ENCODE measurements at places on chromosomes 13 and 19.

- no peak for DNase-seq
Observed at GRCh38 chr13:46559272-46559805, 6.4 kb downstream of the LRCH1 start.

GRCh38 chr13:47621931-47622330 is 379.1 kb downstream of the SUCLA2 start:
- no peak for DNase-seq

GRCh38 chr13:77099415-77099814 is 72.5 kb upstream of the FBXL3 start:
- DNase-seq: no peak

DNA sequence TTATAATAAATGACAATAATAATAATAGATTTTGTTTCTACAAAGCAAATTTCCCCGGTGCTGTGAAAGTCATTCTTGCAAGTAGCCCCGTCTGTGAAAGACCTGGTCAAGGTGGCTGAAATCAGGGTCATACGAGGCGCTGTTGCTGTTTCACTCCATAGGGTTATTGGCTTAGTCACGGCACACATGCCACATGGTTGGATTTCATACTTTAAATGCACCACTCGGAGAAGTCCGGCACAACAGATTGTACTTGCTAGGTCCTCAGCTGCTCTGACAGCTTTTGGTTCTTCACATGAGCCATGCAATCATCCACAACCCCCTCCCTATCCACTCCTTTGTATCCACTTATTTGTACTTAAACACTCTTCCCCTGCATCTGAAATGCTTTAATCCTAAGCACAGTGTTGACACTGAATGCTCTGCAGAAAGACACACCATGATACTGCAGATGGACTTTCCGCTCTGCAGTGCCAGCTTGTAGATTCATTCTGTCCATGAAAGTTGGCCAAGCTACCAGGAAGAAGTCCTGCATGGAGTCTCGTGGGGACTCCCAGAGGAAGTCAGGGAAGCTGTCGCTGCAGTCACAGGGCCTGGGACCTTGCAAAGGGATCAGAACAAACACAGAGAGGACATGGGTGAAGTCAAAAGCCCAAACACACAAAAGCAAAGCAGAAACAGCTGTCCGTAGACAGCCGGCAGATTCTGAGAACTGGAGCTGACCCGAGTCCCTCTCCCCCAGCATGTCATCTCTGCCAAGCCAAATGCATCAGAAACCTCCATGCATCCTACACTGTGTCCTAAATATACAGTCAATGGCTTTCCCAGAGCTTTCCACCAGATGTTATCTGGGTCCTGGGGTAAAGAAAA is 124.6 kb downstream of the COL4A2 start:
- no peak for DNase-seq

GRCh38 chr13:109368230-109368629 is 418.2 kb downstream of the IRS2 start:
- no peak for DNase-seq

- DNase-seq: no peak
Observed at GRCh38 chr19:13717194-13717643, 47.1 kb upstream of the MRI1 start.

DNA sequence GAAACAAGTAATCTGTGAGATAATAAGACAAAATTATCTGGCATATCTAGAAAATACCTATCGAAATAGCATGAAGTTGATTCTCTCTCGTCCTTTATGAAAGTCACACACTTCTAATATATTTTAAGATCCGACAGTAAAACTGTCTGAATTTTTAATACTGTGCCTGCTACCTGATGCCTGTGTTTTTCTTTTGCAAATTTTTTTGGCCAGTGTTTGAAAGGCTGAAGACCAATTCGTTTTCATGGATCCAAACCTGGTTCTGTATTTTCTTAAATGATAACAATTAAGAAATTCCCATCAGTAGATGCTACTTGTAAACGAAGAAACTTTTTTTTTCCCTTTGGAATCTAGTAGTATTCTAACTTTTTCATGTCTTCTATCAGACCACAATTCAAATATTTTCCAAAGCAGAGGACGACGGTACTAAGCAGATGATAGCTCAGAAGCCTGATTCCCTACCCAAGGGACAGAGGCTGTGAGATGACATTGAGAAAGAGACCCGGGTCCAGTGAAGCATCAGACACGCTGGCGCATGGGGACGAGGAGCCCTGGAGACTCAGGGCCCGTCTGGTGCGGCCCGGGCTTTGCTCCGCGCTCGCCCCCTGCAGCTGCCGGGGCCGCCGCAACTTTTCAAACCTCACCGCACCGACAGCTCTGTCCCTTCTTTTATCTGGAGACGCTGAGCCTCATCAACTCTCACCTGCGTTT is 49.5 kb upstream of the PABPC3 start:
- no peak for DNase-seq

GRCh38 chr13:64459778-64460177 is 2770.4 kb downstream of the PCDH9 start:
- DNase-seq: no peak

GRCh38 chr19:720345-721160 is 11.8 kb downstream of the PALM start:
- no peak for DNase-seq

DNA sequence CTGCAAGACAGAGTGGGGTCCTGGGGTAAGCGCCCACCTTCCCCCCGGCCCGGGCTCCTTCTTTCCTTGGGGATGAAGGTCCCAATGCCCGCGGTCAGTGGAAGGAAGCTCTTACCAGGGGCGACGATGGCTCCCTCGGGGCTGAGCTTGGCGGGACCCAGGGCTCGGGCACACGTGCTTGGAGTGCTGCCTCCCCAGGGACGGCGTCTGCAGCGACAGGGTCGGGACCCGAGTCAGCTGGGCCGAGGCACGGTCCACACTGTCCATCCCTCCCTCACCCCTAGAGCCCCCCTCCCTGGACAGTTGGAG is 3.5 kb downstream of the JSRP1 start:
- DNase-seq: no peak

GRCh38 chr13:50990065-50990817 is 80.7 kb downstream of the RNASEH2B start:
- no peak for DNase-seq

DNA sequence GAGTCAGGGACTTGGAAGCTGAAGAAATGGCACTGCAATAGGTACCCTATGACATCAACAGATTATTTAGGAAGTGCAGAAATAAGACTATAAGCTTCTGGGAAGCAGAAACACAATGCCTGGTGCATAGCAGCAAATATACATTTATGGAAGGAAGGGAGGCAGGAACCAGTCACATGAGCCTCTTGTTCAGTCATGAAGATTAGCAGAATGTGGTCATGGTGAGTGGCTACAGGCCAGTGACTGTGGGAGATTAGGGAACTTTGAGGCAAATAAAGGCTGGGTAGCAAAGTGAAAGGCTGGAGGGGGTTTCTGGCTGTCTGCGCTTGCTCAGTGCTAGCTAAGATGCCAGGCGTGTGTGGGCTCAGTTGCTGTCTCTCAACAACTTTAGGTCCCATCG is 96.3 kb downstream of the EPSTI1 start:
- no peak for DNase-seq

DNA sequence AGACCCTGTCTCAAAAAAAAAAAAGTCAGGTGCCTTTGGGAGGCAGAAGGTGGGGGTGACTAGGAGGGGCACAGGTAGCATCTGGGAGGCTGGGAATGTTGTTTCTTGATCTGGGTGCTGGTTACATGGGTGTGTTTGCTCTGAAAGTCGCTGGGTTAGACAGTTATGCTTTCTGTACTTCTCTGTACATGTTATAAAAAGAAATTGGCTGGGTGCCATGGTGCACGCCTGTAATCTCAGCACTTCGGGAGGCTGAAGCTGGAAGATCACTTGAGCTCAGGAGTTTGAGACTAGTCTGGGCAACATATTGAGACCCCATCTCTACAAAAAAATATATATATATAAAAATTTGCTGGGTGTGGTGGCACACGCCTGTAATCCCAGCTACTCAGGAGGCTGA is 15.1 kb downstream of the NOSIP start:
- no peak for DNase-seq

- DNase-seq: no peak
Observed at GRCh38 chr13:72229067-72229466, 362.1 kb upstream of the DACH1 start.

GRCh38 chr13:25084096-25084495 is 11.8 kb upstream of the PABPC3 start:
- no peak for DNase-seq

GRCh38 chr13:20439261-20439660 is 86.4 kb downstream of the CRYL1 start:
- DNase-seq: no peak

DNA sequence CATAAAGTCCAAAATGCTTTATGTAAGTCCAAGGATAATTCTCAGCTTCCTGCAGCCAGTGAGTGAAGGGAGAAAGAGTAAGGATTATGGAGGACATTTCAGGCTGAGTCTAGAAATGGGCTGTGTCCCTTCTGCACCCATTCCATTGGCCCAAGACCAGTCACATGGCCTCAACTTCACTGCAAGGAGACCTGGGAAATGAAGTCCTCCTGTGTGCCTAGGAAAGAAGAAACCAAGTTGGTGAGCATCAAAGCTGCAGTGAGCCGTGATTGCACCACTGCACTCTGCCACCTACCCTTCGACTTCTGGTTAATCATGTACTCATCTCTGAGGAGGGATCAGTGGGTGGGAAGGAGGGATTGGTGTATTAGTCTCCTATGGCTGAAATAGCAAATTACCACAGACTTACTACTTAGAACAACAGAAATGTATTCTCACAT is 3.6 kb upstream of the CD37 start:
- peak; percentile 31 for DNase-seq

- DNase-seq: no peak
Observed at GRCh38 chr13:33034882-33035520, 18.8 kb downstream of the KL start.

GRCh38 chr13:40974460-40975407 is 44.4 kb downstream of the ELF1 start:
- DNase-seq: no peak

- no peak for DNase-seq
Observed at GRCh38 chr13:51728972-51729371, 75.0 kb downstream of the DHRS12 start.

DNA sequence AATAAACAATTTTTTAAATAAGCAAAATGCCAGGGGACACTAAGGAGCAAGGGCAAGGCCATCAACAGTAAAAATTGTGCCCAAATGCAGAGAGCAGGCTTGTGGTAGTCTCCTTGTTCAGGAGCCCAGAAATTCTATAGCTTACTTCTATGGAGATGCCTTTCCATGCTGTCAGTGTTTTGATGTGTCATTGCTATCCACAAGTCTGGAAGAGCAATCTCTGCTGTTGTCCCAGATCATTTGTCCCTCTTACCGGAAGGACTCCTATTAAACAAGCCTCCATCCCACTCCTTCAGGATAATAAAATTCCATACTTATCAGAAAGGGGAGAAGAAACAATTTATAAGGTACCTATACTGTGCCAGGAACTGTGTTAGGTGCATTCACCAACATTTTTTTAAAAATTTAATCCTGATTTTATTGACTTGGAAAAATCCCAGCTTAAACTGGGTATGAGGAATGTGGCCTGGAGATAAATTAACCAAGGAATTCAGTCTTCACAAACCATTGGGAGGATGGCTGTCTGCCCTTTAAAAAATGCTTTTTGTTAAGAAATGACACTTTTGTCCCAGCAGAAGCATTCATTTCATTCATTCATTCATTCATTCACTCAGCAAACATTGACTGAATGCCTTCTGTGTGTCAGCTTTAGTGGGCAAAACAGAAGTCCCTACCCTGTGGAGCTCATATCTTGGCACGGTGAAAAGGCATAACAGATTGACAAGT is 26.8 kb upstream of the CYSLTR2 start:
- no peak for DNase-seq

DNA sequence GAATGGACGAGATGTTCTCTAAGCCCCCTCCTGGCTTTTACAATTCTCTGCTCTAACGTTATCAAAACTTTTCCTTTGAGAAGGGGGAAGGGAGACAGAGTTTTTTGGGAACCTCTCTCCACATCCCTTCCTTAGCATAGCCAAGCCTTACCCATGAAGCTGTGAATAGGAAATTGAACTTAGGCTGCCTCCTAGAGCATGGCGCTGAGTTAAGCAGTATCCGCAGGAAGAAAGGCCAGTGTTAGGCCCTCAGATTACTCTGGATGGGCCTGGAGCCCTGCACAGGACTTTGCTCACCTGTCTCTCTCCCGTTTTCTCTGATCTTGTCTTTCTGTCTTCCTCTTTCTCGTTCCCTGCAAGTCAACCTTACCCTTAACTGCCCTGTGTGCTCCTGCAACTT is 39.6 kb downstream of the CYP2B6 start:
- DNase-seq: no peak

- no peak for DNase-seq
Observed at GRCh38 chr19:46616631-46617322, 8.1 kb downstream of the PTGIR start.

GRCh38 chr13:49185264-49185663 is 34.9 kb upstream of the MLNR start:
- no peak for DNase-seq

GRCh38 chr19:41351339-41352245 is 2.1 kb downstream of the TGFB1 start:
- peak; percentile 83 for DNase-seq

GRCh38 chr13:57558051-57558467 is 73.5 kb upstream of the PCDH17 start:
- DNase-seq: no peak

- DNase-seq: no peak
Observed at GRCh38 chr19:7265963-7266362, 28.3 kb downstream of the INSR start.

DNA sequence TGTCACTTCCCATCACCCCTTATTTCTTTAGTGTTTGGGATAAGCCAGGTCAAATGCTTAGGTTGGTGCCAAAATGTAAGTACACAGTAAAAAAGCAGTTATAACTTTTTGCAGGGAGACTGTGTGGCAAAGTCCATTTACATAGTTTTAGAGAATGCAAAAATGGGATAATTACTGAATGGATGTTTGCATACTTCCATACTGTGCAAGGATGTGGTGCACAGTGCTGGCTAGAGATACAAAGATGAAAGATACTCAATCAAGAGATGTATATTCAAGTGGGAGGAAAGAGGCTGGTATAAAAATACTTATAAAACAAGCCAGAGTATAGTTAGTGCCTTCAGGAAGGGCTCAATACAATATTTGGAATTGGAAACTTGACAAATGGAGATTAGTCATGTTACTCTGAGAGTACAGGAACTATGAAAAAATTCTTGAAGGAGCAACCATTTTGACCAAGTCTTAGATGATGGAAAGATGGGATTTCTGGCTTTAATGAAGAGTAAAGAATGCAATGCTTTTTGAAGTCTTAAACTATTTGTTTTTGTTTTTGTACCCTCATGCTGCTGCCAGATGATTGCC is 8.0 kb downstream of the PDS5B start:
- no peak for DNase-seq

DNA sequence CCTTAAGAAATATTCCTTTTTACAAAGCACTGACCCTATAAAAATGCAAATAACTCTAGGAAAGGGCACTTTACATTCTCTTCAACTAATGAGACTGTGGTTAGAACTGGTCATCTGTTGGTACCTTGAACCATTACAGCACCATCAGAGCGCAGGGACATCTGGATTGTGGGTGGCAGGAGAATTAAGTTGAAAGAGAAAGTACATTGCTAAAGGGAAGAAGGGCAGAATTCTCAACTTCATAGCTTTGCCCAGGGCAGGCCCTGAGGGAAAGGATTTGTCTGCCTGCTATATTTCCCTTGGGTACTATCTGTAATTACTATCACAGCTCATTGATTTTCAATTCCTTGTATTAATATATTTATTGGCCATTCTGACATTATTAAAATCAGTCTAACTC is 196.8 kb downstream of the KLF12 start:
- DNase-seq: no peak

- DNase-seq: no peak
Observed at GRCh38 chr13:101343128-101343787, 73.0 kb downstream of the NALCN start.
